ENCODE measurements at places on chromosomes 5 and 9. TPM values are rescaled to one million over a fixed set of nuclear protein-coding genes. Genes with fewer than 3 reads are reported as not detected.

DNA sequence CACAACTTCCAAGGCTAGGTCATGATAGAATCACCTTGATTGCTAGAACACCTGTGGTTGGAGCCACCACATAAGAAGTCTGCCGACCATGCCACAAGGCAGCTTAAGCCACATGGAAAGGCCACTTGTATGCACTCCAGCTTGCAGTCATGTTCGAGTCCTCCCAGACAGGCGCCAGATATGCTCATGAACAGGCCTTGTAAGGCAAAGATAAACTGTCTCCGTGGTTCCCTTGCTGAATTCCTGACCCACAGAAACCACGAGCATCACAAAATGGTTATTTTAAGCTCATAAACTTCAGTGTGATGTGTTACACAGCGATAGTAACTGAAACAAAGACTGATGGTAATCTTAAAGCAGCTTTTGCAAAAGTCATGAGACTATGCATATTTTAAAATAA, 188.4 kb upstream of the DAPK1 start:
- no peak for DNase-seq

- no peak for DNase-seq
Measured at GRCh38 chr9:120001536-120001935, 578.4 kb downstream of the CDK5RAP2 start.

- no peak for DNase-seq
Measured at GRCh38 chr5:76223696-76224095, 140.5 kb downstream of the SV2C start.

GRCh38 chr5:148855249-148856008, 29.0 kb downstream of the ADRB2 start:
- no peak for DNase-seq

GRCh38 chr9:14909961-14910805, at the start of gene FREM1:
FREM1 (minus strand) TSS chr9:14910428; CDS start chr9:14868977, 41,451 bp downstream.
- peak; percentile 46 for DNase-seq

DNA sequence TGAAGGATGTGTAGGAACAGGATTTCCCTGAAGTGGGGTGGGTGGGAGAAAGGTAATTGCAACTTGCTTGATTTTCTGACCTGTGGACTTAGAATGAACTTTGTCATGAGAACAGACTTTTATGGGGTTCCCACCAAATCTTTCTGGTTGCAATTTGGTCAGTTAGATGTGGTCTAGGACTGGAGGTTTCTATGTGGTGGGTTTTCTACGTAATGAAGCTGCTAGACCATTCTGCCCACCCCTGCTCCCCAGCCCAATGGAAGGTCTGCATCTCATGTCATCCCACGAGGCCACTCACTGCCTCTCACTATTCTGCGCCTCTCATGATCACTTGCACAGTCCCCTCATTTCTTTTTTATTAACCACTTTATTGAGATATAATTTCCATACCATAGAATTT, 37.9 kb upstream of the GZMA start:
- DNase-seq, result no peak

DNA sequence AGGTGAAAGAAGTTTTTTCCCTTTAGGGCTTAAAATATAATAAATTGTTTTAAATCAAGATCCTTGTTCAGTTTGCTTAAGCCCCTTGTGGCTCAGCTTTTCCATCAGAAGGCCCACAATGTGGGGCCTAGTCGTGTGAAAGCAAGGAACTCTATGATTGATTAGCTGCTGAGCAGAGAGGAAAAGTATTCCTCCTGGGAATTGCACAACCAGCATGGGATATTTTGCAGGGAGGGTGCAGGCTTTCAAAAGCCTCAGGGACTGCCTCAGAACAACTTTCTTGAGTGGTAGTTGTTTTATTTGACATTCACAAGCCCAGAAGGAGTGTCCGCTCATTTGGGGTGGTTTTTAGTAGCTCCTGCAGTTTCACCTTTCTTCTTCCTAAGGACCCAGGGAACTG, 19.8 kb downstream of the TTC23L start:
- DNase-seq, result no peak

DNA sequence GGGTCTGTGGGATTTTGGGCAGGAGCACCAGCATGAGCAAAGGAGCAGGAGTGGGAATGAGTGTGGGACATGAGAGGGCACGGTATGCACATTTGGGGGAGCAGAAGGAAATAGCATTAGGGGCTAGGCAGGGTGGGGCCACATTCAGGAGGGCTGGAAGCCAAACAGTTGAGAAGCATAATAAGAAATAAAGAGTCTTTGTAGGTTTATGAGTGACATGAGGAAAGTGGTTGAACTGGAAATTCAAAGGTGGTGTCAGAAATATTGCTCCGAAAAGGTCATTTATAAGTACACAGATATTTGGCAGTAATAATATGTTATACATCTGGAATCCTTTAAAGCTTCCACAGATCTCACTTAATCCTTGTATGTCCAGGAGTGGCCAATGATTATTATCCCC, 26.4 kb downstream of the ARHGEF28 start:
- no peak for DNase-seq

Gene ACTBL2
- total RNA-seq, result not detected

Gene RFESD
- total RNA-seq, result 98.0 TPM
